Erythroblast (primary cell): ENCODE measurements at places on chromosomes 1 and 21.

DNA sequence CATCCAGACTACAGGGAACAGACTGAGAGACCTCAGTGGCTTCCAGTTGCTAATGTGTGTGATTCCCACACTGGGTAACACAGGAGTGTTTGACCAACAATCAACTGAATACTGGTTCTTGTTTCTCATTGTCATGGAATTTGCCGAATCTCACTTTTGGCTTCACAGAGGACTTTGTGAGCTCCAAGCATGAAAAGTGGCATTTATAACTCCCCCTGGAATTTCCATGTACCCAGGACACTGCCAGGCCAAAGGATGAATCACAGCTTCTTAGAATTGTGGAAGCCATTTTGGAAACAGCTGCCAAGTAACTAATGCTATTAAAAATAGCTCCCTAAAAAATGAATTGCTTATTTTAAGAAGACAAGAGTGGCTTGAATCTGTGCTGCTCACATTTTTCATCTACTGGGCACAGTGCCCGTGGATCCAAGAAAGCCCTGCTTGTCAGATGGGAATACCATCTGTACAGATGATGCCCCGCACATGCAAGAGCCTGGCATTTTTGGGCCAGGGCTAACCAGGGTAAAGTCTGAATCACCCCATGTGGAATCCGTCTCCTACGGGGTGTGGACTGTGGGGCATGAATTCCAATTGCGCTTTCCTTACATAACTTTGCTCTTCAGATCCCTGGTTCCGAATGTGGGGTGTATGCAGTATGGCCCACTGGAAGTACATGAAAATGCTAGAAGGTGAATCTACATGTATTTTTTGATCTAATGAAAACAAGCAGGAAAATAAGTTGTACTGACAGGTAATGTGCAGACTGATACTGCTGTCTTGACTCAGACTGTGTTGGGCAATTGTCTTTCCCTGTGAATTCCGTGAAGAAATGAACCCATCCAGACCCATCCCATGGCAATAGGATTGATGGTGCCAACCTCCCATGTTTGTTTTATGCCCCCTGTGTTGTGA is 487.3 kb downstream of the SIPA1L2 start:
- DNase-seq: no peak

DNA sequence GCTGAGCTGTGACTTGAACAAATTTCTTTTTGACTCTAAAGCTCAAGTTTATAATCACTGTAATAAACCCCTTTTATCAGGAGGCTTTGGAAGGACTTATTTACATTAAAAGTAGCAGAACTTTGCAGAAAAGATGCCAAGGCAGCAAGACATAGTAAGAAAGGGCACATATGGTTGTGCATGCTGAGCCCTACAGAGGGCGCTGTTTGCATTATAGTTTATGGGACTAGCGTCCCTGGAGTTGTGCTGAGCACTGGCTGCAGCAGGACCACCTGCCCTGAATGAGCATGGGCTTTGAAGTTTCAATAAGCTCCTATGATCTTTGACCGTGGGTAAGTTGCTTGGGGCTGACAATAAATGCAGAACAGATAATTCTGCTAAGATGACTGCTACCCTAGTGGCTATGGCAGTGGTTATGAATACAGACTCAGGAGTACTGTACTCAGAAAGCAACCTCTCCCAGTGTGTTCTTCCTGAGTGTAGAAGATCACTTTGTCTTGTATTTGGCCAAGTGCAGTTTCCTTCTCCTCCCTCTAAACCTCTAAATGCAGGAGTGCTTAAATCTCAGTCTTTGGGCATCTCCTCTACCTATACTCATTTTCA is 45.4 kb upstream of the USP1 start:
- DNase-seq: peak; percentile 64

- DNase-seq: no peak
These were observed 41.0 kb downstream of the MYOM3 start for GRCh38 chr1:24070821-24071393.

- no peak for DNase-seq
These were observed 140.0 kb downstream of the SMYD3 start for GRCh38 chr1:246367041-246367440.

GRCh38 chr1:27403065-27403726 is 10.8 kb downstream of the GPR3 start:
- peak; percentile 65 for DNase-seq

GRCh38 chr1:157006676-157007075 is 38.9 kb downstream of the ARHGEF11 start:
- DNase-seq: no peak

DNA sequence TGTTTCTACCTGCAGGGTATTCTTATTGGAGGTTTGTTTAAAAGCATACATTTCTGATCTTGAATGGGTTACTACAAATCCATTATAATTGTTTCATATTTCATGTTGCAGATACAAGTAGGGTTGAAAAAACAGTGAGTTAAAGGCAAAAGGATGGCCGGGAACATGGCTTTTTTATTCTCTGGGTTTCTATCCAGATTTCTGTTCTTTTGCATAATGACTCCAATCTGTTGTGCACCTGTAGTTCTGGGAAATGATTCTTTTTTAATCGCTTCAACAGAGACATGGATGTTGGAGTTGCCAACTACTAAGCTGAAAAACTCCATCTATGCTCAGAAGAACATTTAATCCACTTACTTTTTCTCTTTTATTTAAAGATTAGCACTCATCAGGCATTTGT is 2.7 kb upstream of the ADAMTS1 start:
- DNase-seq: no peak

DNA sequence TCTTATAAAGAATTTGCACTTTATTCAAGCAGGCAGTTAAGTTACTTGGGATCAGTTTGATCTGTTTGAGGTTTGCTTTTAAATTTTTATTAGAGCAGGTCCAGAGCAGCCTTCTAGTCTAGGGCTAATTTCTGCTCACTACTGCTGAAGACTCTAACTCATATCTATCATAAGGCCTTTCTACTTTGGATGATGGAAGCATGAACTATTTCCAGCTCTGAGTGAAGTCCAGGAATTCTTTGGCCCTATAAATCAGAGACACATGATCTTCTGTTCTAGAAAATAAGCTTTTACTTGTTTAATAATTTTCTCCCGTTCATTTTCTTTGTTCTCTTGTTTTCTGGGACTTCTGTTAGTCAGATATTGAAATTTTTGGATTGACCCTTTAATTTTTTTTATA is 14.7 kb downstream of the NIBAN1 start:
- no peak for DNase-seq

DNA sequence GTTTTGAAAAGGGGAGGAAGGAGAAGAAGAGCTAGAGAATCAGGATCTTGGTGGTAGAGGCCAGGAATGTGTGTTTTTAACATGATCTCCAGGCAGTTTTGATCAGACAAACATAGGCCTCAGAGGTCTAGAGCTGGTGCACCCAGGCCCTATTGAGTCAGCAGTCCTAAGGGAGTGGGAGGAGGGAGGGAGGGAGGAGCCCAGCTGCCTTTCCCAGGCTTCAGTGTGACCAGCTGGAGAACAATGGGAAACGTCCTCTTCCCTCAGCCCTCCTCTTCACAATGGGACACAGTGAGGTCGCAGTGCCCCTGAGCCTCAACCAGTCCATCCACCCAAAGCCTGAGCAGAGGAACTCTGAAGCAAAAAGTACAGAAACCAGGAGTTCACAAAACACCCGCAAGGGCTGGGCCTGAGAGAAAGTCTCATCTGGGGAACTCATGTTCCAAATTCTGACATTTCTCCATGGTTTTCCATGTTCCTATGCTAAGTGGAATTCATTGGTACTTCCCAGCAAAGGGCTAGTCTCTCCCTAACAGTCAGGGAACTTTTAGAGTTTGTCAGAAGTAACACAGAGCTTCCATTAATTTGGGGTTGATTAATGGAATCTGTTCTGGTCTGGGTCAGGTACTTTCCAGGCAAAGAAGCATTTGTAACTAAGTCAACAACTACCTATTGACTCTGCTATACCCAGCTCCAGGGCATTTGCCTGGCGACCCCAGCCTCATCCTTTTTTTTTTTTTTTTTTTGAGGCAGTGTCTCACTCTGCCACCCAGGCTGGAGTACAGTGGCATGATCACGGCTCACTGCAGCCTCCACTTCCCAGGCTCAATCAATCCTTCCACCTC is 37.5 kb downstream of the ELAPOR1 start:
- no peak for DNase-seq

GRCh38 chr21:39675993-39676661 is 63.4 kb downstream of the B3GALT5 start:
- DNase-seq: no peak

DNA sequence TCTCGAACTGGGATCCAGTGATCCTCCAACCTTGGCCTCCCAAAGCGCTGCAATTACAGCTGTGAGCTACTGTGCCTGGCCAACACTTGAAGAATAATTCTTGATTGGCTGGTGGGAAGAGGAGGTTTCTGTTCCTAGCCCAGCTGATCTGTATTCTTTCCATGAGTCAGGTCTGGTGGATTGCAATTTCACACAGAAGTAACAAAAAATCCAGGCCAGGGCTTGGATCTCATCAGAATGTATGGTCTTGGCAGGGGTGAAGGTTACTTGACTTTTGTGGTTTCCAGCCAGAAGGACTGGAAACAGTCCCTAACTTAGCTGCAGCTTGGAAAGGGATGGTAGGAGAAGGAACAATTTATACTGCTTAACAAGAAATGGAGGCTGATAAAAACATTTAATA is 5.1 kb upstream of the HP1BP3 start:
- no peak for DNase-seq

GRCh38 chr1:116881879-116882520 is 27.7 kb upstream of the PTGFRN start:
- DNase-seq: peak; percentile 44

- DNase-seq: no peak
These were observed 19.7 kb downstream of the OR6Y1 start for GRCh38 chr1:158534496-158534895.

GRCh38 chr1:14371771-14372497 is 226.6 kb upstream of the KAZN start:
- no peak for DNase-seq

GRCh38 chr1:108048301-108049177 is 83.6 kb upstream of the VAV3 start:
- no peak for DNase-seq
